ENCODE measurements at places on chromosomes 3 and 15.
A peak's percentile ranks its signal among the peaks of the same experiment; 100 is the strongest.

- no peak for DNase-seq
Observed at GRCh38 chr3:146159037-146159436, 1.9 kb downstream of the PLOD2 start.

GRCh38 chr3:11610700-11611275, 32.9 kb downstream of the VGLL4 start:
- no peak for DNase-seq

- peak; percentile 58 for DNase-seq
Observed at GRCh38 chr15:62394079-62394478, 229.0 kb upstream of the C2CD4B start.

- DNase-seq, result no peak
Observed at GRCh38 chr3:49606427-49606826, 52.1 kb downstream of the BSN start.

DNA sequence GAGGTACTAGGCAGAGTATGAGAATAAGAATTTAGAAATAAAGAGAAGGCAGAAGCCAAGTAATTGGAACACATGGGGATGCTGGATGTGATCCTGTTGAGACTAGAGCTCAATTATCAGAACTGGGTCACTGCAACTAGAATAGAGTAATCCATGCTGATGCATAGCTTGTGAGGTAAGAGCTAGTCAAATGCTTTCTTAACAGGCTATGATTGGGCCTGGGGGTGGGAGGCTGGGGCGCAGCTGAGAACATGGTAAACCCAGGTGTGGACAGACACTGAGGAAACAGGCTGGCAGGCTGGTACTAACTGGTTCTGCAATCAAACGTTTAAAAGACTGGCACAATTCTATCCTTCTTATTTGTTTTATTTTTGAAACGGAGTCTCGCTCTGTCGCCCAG, 50.5 kb upstream of the LRRFIP2 start:
- no peak for DNase-seq

- DNase-seq, result no peak
Observed at GRCh38 chr15:39312984-39313383, 267.9 kb upstream of the THBS1 start.

DNA sequence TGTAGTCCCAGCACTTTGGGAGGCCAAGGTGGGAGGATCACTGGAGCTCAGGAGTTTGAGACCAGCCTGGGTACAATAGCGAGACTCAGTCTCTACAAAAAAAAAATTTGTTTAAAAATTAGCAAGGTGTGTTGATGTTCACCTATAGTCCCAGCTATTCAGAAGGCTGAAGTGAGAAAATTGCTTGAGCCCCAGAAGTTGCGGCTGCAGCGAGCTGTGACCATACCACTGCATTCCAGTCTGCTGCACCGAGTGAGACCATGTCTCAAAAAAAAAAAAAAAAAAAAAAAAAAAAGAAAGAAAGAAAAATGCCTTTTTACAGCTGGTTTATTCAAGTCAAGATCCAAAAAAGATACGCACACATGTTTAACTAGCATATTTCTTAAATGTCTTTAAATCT, 17.0 kb upstream of the MUC20 start:
- DNase-seq, result no peak

DNA sequence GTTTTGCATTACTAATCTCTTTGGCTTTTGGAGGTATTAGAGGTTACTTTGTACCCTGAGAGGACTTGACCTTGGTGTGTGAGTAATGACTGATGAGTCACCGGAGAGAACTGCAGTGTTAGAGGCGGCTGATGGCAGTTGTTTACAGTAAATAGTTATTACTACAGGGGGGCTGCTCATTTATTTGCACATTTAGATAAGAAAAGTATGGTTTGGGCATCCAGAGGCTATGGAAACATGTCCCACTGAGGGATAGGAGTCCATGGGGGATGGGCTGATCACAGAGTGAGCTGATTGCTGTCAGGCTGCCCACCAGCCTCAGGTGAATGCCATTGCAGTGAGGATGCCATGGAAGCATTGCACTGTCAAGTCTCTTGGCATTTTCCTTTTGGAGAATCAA, 17.3 kb upstream of the STAC start:
- peak; percentile 88 for DNase-seq

DNA sequence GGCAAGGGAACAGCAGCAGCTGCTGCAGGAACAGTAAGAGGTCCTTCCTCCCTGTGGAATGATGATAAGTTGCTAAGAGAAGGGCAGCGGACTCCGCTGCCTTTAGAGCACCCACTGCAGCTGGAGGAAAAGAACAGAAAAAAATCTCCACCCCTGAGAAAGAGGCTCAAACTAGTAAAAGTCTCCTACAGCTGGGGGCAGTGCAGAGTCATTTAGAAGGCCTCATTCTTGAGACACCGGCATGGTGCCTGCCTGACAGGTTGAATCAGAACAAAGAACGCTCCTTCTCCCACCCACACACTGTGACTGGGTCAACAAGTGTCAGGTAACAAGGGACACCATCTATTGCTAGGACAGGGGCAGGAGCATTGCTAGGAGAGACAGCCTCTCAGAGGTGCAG, 188.4 kb downstream of the ABHD5 start:
- DNase-seq, result peak; percentile 21

- DNase-seq, result peak; percentile 89
Observed at GRCh38 chr15:74193299-74193718, 9.3 kb downstream of the STRA6 start.

- peak; percentile 82 for DNase-seq
Observed at GRCh38 chr3:194296454-194297263, 54.5 kb downstream of the CPN2 start.

- DNase-seq, result no peak
Observed at GRCh38 chr3:308597-309321, 112.2 kb downstream of the CHL1 start.

- peak; percentile 72 for DNase-seq
Observed at GRCh38 chr3:112649478-112649735, 8.5 kb upstream of the CCDC80 start.

GRCh38 chr15:60798821-60799220, 319.9 kb upstream of the ICE2 start:
- DNase-seq, result peak; percentile 66

DNA sequence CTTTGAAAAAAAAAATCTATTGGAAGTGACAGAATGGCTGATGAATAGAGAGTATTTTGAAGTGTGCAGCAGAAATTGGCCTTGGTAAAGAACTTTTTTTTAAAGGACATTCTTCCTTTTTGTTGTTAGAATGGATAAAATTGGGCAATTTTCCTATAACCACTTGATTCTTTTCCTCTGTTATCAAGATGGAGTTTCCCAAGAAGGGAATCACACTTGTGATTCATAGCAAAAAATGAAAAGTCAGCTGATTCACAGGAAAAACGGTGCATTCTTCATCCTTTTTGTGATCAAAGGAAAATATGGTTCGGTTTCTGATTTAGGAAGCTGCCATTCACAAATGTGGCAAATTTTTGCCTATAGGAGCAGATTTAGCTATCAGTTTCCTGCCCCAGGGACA, 486.8 kb downstream of the GBE1 start:
- DNase-seq, result no peak

DNA sequence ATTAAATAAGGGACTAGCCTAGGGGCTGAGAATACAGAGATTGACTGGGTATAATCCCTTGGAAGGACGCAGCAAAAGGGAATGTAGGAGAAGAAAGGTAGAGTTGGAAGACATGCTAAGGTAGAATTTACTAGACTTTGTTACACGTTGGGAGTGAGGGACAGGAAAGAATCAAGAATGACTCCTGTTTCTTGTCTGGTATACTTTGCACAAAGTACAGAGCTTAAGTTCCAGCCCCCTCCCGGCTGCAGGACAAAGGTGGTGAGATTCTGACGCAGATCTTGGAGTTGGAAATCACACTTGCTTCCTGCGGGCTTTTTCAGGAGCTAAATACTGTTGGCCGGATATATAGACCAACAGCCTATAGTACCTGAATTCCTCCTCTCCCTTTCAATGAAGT, 895 bp downstream of the HYKK start:
- no peak for DNase-seq

- no peak for DNase-seq
Observed at GRCh38 chr3:56339671-56340070, 128.6 kb downstream of the ERC2 start.

DNA sequence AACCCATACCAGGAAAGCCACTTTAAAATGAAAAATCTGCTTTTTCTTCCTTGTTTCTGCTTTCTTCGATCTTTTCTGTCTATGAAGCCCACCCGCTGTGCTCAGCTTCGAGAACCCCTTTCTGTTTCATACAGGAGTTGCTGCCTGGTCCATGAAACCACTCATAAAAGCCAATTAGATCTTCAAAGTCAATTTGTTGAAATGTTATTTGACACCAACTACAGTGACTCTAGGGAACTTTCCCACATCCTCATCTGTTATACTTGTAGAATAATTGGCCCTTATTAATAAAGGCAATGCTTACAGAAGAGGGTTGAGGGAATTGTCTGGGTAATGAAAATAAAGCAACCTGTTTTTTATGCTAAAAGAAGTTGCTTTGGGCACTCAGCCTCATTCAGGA, 523.6 kb downstream of the OCA2 start:
- no peak for DNase-seq

- DNase-seq, result no peak
Observed at GRCh38 chr3:4774531-4774930, 204.7 kb upstream of the BHLHE40 start.

GRCh38 chr15:47715856-47716445, 1.4 kb upstream of the SEMA6D start:
- no peak for DNase-seq

DNA sequence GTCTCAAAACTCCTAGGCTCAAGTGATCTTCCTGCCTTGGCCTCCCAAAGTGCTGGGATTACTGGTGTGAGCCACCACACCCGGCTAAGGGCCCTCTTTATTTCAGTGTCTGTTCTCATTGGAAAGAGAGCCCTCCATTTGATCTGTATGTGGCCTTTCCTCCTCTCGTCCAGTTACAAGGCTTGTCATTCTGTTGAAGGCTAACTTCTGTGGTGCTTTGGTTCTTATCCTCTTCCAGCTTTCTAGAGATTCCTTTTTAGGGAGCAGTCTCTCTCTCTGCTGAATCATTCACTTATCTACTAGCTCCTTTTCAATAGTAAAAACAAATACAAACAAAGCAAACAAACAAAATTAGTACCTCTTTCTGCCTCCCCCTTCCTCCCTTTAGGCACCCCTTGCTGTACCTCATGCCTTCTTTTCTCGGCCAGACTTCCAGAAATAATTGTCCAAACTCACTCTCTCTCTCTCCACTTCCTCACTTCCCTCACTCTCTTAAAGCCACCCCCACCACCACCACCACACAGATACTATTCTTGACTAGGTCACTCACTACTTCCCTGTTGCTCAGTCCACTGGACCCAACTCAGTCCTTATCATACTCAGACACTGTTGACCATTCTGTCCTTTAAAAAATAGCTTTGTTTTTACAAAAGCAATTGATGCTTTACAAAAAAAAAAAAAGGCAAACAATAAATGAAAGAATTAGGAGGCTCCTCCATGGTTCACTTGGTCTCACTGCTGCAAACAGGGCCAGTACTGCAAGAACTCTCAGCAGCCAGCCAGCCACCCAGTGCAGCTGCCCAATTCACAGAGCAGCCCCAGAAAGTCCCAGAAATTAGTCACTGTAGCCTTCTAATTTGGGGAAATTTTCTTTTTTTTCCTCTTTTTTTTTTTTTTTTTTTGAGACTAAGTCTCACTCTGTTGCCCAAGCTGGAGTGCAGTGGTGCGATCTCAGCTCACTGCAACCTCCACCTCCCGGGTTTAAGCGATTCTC, 31.7 kb upstream of the RAB11A start:
- DNase-seq, result no peak

DNA sequence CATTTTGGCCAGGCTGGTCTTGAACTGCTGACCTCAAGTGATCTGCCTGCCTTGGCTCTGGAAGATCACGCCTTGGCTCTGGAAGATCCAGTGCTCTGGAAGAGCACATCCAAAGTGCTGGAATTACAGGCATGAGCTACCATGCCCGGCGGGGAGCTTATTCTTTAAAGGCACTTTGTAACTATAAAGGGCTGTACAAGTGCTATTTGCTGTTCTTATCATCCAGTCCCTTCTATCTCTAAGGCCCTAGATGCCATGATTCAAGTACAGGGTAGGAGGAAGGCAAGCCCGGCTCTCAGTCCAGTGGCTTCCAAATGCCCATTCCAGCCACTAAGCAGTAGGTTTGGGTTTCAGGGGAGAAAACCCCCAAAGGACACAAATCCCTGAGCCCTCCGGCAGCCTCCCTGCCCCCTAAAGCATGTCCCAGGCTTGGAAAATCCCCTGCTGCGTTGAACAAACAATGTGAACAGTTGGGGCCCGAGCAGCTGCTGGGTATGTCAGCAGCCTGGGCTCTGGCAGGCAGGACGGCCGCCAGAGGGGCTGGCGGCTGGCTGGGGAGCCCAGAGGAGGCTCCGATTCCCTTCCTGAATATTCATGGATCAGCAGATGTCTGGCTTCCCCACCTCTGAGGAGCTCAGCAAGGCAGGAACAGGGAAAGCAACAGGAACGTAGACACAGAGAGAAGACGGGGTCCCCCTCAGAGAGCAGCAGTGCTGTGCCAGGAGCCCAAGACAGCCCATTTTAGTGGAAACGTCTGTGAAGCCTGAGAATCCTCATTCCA, 7.7 kb downstream of the IGDCC4 start:
- DNase-seq, result peak; percentile 92

DNA sequence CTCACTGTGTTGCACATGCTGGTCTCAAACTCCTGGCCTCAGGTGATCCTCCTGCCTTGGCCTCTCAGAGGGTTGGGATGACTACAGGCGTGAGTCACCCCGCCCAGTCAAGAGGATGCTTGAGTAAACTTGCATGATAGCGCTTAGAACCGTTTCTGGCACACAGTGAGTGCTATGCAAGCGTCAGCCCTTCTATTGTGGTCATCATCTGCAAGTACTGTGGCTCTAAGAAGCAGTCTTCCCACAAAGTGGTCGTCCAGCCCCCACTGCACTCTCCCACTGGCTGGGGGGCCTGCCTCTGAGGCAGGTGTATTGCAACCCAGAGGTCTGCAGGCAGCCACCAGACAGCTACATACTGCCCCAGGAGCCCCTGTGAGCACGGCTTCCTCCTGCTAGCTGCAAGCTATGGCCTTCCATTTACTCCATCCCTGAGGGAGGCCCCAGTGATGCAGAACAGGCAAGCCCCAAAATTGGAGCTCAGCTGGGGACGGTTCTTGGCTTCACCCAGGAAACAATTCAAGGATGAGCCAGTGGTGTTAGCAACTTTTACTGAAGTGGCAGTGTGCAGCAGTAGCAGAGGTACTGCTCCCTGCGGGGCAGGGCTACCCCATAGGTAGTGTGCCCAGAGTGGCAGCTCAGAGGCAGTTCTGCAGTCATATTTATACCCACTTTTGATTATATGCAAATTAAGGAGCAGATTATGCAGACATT, 95.4 kb downstream of the LSM3 start:
- no peak for DNase-seq

- no peak for DNase-seq
Observed at GRCh38 chr3:129365296-129366136, 62.9 kb downstream of the EFCAB12 start.

DNA sequence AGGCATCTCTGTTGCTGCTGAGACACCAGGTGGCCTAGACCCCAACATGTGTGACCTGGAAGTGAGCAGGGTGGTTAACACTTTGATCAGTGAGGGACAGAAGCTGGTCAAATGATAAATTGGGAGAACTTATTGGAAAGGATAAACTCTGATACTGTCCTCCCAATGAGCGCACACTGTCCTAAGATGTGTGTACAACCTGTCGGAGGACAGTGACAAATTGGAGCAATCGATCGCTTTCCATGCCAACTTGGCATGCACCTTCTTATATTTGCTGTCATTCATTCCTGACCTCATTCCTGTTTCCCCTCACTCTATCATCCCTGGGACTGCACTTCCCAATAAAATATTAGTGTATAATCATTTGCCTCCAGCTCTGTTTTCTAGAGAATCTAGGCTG, 198.7 kb upstream of the PROK2 start:
- DNase-seq, result no peak

Measured in LHCN-M2 (cell line).